ENCODE measurements at places on chromosomes 12 and 14.

- no peak for DNase-seq
These were observed 612.5 kb downstream of the FSCB start for GRCh38 chr14:43894534-43894933.

- no peak for DNase-seq
These were observed 80.8 kb downstream of the PAPOLA start for GRCh38 chr14:96582995-96583394.

GRCh38 chr12:79747274-79747673 lies 56.5 kb upstream of the PAWR start:
- DNase-seq = no peak

GRCh38 chr12:32876004-32876403 lies 20.6 kb downstream of the PKP2 start:
- DNase-seq = no peak

GRCh38 chr14:103744621-103745395 lies 29.2 kb downstream of the ZFYVE21 start:
- DNase-seq = no peak

- no peak for DNase-seq
These were observed 60.0 kb upstream of the TRAF3 start for GRCh38 chr14:102717276-102717675.

DNA sequence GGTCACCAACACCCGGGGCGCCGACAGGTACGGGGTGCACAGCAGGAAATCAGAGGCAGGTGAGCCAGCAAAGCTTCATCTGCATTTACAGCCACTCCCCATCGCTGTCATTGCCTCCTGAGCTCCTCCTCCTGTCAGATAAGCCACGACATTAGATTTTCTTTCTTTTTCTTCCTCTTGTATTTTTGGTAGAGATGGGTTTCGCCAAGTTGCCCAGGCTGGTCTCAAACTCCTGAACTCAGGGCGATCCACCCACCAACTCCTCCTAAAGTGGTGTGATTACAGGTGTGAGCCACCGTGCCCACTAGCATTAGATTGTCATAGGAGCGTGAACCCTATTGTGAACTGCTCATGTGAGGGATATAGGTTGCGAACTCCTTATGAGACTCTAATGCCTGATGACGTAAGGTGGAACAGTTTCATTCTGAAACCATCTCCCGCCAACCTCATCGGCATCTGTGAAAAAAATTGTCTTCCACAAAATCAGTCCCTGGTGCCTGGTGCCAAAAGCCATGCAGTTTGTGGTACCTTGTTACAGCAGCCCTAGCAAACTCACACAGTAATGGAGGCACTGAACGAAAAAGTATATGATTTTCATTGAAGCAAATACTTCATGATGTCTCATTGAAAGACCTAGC lies 1.5 kb downstream of the STYK1 start:
- no peak for DNase-seq

- DNase-seq = no peak
These were observed 280.6 kb upstream of the PWP1 start for GRCh38 chr12:107404981-107405380.

DNA sequence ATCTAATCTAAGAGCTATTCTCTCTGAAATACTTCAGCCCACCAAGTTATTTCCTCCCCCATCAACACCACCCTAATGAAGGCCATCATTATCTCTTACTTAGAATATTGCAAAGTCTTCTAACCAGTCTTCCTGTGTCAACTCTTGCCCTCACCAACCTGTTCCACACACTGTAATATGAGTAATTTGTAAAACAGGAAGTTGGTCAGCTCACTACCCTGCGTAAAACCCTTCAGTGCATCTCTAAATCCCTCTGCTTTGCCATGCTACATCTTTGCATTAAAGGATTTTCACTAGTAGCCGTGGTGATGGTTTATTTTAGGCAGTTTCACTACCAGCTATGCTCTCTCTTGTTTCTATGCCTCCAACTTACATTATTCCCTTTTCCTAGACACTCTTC lies 70.0 kb downstream of the KIF21A start:
- DNase-seq = peak; percentile 13

- DNase-seq = no peak
These were observed 10.2 kb downstream of the ARHGAP5 start for GRCh38 chr14:32087173-32087861.

DNA sequence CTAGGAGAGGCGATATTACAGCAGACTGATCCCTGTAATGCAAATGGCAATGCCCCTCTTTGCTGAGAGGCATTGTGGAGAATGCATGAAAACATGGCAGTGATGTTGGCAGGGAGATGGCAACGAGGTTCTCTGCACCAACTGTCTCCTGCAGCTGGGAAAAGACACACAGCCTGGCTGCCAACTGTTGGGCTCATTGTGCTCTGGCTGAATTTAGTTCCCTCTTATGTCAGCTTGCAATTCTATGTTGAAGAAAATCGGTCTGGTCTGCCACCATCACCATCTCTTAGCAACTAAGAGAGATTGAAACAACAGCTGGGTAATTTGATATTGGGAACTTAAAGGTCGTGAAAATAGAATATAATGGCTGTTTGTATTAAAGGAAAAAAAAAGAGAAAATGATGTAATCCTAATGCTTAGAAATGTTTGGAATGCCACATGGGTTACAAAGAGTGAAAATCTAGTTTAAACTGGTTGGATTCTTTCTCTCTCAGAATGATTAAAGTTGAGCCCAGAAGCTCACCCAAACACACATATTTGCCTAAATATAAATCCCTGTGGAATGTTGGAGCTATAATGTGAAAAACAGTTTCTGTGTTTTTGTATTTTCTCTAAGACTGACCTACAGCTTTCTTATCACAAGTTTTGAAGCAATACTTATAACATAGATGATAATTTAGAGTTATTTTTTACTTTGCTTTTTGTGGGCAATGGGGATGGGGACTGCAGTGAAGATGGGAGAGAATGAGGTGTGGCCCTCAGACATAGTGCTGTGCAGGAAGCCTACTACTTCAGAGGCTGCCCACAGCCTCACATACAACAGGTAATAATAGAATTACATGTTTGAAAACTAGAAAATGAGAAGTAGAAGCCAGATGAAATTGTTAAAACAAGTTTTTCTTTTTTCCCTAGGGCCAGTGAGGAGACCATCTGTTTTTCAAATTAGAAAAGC lies 143.7 kb downstream of the AKAP6 start:
- DNase-seq = no peak

GRCh38 chr12:95258151-95258550 lies 40.5 kb downstream of the VEZT start:
- no peak for DNase-seq

DNA sequence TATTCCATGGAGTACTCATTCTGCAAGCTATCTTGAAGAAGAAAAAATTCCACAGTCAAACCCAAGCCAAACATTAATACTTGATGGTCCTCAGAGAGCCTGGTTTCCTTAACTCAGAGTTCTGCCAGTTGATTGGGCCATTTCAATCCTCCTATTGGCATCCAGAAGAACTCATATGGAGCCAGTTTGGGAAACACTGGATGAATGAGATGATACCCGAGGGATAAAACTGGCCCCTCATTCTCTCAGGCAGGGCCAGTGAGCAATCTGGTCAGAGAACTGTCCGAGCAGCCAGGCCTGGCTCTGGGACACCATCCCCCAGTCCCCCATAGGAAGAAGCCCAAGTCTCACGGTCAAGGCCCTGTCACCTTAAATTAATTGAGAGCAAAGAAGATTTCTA lies 48.8 kb downstream of the NUAK1 start:
- DNase-seq = no peak

- no peak for DNase-seq
These were observed 16.7 kb upstream of the GARIN2 start for GRCh38 chr14:67172520-67172919.

GRCh38 chr12:91636721-91637120 lies 454.1 kb upstream of the DCN start:
- no peak for DNase-seq

DNA sequence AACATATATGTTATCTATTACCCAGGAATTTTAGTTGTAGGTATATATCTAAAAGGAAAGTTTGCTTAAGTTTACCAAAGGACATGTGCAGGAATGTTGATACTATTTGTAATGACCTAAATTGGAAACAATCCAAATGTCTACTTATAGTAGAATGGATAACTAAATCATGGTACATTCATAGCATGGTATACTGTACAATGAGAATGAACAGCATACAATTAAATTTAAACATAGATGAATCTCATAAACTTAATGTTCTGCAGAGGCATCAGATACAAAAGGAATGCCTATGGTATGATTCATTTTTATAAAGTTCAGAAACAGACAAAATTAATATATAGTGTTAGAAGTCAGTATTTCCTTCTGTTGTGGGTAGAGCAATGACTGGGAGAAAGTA lies 135.4 kb downstream of the GPHN start:
- DNase-seq = no peak

- no peak for DNase-seq
These were observed 3.9 kb upstream of the HSPA2 start for GRCh38 chr14:64536488-64537245.

DNA sequence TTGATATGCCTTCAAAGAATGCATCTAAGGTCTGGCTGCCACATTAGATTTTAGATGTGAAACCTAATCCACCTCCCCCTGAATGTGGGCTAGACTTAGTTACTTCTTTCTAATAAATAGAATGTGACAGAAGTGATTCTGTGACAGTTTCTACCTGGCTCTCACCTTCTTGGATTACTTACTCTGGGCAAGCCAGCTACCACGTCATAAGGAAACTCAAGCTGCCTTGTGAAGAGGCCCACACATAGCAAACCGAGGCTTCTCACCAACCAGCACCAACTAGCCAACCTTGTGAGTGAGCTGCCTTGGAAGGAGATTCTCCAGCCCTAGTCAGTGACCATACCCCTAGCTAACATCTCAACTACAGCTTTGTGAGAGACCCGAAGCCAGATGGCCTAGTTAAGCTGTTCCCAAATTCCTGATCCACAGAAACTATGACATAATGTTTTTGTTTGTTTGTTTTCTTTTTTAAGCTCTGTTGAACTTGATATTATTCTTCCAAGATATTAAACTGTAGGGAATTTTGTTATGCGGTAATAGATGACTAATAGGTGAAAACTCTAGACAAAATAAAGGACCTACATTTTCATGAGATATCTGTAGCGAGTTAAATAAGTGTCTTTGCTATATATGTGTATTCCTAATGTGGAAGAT lies 6.2 kb downstream of the GPR19 start:
- no peak for DNase-seq

GRCh38 chr12:25518512-25518911 lies 34.6 kb downstream of the LMNTD1 start:
- DNase-seq = no peak

DNA sequence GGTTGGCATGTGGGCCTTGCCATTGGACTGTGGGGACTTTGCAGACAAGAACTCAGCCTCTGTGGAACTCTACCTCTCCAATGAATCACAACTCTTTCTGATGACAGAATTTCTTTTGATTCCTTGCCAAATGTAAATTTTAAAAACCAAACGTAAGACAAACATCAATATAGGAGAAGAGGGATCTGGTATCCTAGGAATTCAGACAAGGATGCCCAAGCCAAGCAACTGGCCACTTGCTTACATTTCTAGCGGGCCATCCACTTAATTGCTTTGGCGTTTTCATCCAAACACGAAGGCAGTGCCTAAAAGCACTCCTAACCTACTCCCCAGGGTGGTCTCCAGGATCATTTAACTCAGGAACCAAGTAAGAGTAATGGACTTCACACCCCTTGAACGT lies 23.4 kb upstream of the RAB35 start:
- DNase-seq = no peak

DNA sequence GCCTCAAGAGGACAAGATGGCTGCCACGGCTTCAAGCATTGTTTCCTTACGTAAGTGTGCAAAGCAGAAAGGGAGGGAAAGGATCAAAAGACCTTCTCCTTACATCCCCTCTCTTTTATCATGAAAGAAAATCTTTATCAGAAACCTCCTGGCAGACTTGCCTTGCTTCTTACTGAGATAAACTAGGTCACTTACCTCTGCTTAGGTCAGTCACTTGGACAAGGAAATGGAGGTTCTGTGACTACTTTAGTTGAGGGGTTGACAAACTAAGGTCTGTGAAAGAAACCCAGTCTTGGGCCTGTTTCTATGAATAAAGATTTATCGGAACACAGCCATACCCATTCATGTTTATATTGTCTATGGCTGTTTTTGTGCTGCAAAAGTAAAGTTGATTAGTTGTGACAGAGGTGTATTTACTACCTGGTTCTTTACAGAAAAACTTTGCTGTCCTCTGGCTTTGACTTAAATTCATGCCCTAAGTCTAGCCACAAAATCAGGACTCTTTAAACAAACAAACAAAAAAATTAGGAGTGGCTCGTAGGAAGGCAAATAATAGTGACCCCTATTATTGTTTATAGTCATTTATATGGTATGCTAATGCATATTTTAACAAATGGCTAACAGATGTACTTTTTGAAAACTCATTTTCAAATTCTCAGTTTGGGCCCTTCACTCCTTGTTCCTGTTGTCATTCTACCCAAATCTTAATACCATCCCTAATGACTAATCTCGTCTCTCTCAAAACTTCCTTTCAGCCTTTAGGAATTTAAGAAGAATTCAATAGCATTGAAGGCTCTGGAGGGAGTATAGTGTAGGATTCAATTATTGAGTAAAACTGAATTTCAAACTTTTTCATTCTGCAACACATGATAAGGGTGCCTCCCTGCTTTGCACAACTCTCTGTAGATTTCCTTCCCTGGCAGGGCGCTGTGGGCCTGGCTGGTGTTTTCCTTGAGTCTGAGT lies 42.0 kb upstream of the ATP2B1 start:
- DNase-seq = no peak

DNA sequence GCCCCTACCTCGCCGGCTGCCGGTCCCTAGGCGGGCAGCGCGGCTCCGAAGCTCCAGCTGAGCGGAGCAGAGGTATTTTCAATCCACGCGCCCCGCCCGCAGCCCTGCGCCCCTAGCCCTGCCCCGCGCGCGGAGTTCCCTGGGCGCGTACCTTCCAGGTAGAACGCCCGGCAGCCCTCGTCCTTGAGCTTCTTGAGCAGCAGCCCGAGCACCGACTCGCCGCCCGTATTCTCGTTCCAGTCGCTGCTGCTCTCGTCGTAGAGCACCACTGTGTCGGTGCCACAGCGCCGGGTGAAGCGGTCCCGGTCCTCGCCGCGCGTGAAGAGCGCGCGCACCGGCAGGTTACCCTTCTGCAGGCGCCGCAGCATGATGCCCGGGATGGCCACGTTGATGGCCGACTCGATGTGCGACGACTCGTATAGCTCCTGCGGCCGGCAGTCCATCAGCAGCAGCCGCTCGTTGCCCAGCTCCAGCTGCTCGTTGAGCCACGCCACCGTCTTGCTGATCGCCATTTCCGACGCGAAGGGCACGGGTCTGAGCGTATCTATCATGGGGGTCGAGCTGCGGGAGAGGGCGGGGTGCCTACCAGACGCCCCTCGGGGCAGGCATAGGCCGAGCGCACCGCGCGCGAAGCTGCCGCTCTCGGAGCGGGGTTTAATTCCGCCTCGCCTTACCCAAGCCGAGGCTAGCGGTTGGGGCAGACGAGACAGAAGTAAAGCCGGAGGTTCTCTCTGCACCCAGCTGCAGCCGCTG lies 636 bp downstream of the DUSP6 start:
- DNase-seq = peak; percentile 38

Measured in CD4-positive, alpha-beta T cell (primary cell).